ENCODE measurements at places on chromosomes 16 and 17.

DNA sequence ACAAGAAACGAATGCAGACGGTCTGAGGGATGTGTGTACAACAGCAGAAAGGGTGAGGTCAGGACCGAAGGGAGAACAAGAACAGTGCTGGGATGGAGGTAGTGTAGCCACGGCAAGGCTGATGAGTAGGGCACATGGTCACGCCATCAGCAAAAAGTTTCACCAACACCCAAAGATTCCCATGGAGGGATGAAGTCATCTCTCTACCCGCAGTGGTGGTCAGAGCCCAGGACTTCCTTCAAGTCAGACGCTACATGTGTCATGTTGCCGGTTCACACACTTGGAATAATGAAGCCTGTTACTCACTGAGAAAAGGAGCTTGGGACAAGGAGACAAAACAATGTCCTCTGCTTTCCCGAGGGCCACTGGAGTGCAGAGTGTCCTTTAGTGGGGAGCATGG, 79.7 kb downstream of the SALL1 start:
- DNase-seq: no peak

DNA sequence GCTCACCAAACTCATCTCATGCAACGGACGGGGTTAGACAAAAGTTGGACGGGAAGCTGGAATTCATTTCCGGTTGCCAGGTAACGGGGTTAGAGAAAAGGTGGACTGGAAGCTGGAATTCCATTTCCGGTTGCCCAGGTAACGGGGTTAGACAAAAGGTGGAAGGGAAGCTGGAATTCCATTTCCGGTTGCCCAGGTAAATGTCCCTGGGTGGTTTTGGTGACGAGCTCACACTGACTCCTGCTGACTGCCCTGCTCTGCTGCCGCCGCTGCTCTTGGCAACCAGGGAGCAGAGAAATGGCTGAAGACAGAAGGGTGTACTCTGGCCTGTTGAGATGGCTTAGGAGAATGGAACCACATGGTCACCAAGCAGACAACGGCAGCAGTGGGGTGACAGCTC, 170.3 kb upstream of the RPH3AL start:
- no peak for DNase-seq

GRCh38 chr16:29993191-29993902, 2.1 kb downstream of the HIRIP3 start:
- DNase-seq: no peak

DNA sequence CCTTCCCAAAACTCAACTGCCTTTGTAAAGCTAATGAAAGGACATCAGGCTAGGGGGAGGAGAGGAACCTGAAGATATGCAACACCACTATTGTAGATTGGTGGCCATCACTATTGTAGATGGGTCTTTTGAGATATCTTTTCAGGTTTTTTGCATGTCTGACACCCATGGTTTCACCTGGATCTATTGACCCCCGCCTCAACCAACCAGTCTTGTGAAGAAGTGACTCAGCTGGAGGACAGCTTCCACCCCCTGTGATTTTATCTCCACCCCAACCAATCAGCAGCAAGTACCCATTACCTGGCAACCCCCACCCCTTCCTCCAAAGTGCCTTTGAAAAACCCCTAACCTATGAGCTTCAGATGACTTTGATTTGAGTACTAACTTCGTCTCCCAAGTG, 382.6 kb upstream of the GOT2 start:
- DNase-seq: no peak

GRCh38 chr17:12222392-12222791, 201.7 kb downstream of the MAP2K4 start:
- DNase-seq: no peak

DNA sequence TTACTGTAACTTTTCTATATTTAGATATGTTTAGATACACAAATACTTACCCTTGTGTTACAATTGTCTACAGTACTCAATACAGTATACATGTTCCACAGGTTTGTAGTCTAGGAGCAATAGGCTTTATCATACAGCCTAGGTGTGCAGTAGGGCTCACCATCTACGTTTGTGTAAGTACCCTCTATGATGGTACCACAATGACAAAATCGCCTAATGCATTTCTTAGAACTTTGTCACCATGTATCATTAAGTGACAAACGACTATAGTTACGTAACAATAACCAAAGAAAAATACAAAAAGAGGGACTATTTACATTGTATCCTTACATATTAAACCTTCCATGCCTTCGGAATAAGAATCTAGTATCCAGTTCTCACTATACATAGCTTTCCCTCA, 8.0 kb downstream of the STAT5B start:
- DNase-seq: no peak

DNA sequence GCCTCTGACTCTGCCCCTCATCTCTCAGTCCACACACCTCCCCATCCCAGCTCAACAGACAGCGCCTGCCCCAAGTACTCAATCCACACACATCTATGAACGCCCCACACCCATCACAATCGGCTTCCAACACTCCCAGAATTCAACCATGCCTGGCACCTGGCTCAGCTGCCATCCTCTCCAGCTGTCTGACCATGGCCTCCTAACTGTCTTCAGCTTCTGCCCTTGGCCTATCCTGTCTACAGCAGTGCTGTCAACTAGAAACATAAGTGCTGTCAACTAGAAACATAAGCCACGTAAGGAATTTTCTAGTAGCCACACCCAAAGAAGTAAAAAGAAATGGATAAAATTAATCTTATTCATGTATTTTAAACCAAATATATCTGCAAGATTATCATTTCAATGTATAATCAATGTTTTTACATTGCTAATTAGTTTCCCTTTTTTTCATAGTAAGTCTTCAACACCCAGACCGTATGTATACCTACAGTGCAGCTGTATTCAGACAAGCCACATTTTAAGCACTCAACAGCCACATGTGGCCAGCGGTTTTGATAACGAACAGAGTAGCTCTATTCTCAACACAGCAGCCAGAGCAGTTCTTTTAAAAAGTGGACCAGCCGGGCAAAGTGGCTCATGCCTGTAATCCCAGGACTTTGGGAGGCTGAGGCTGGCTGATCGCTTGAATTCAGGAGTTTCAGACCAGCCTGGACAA, 48.6 kb upstream of the ZNF423 start:
- DNase-seq: no peak

DNA sequence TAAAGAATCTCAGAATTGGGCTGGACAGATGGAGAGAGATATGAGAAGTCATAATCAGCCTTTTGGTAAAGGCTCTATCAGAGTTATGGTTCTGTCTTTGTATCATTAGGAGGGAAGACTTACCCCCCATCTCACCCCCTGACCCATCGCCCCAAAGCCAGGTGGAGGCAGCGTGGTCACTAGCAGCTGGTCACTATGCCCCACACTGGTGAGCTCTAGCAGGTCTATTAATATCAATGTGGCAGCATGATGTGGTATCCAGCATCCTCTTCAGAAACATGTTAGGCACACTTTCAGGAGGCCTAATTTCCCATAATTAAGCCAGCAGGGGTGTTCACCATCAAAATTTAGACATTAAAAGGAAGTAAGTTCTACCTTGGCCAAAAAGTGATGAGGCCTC, 183.8 kb upstream of the COX10 start:
- DNase-seq: no peak

GRCh38 chr16:80671281-80671849, 130.6 kb downstream of the DYNLRB2 start:
- no peak for DNase-seq

DNA sequence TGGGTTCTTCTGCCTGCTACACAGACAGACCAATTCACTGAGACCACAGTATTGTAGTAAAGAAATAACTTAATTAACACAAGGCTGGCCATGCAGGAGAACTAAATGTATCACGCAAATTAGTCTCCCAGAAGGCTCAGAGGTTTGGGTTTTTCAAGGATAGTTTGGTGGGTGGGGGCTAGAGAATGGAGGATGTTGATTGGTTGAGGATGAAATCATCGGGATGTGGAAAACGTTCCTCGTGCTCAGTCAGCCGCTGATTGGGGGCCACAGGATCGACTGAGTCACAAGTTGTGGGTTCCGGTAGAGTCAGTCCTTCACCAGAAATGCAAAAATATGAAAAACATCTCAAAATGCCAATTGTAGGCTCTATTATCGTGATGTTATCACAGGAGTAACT, 18.7 kb downstream of the RHOT1 start:
- DNase-seq: no peak

DNA sequence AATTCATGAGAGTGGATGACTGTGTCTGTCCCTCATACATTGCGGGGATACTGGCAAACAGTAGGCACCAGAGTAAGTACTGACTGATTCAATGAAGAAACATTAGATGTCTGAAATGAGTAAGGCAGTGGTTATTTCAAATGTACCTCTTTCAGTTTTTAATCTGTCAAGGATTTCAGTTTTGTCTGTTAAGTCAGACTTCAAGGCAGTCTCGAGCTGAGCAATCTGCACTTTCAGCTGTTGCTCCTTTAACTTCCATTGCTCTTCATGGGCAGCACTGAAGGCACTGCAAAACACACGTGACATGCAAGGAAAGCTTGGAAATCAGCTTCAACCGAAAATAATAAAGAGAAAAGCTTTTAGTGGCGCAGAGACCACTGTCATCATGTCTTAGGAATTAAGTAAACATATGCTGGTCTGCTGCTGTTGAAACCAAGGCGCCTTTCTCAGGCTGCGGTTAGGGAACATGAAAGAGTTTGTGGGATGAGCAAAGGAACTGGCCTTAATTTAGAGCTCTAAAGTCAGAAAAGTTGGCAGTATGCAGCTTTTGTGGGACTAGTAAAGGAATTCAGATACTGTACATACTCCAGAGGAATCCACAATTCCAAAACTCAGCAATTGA, 38.8 kb downstream of the RPGRIP1L start:
- DNase-seq: no peak

GRCh38 chr17:8223356-8224126, 13.2 kb upstream of the AURKB start:
- peak; percentile 78 for DNase-seq

GRCh38 chr17:7083592-7083991, 3.5 kb upstream of the CLEC10A start:
- no peak for DNase-seq

DNA sequence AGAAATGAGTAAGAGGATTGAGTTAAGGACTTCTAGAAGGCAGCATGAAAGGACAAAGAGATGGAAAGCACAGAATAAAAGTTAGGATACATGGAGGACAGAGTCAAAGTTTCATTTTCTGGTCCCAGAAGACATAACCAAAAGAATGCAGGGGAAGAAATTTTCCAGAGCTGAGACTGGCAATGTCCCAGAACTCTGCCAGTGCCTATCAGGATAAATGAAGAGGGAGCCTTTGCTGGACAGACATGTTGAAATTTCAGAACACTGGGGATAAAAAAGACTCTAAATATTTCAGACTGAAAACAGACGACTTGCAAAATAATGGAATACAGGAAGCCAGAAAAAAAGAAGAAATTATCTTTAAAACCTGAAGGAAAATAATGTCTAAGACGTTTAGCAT, 55.7 kb downstream of the NT5M start:
- DNase-seq: no peak

DNA sequence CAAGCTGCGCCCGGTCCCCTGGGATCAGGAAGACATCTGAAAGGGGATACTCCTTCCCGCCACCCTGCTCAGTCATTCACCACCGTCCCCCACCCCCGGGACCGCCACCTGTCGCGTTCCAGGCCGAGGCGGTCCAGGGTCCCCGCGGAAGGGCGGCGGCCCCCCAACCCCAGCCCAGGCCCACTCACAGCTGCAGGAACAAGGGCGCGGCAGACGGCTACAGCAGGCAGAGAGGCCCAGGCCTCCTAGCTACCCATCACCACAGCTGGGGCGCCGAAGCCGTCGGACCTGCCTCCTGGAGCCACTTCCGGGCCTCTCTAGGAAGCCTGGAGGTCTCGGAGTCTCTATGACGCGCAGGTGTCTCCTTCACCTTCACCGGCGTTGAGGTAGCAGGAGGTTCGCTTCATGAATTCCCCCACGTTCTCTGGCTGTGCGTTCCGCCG, at the start of gene SDR42E1:
Gene SDR42E1 (minus strand): TSS at position 272 of the 443 bp plus-strand sequence. CDS start 10,612 bp downstream, outside the sequence.
- DNase-seq: peak; percentile 58

- DNase-seq: no peak
Observed at GRCh38 chr17:2939714-2940351, 123.6 kb downstream of the OR1D5 start.

Data from NCI-H510A treated with DMSO at 0.1 percent for 48 hours (cell line).